Transverse colon (tissue), 4 donors: ENCODE measurements at places on chromosomes 6 and 20. TPM values are rescaled to one million over a fixed set of nuclear protein-coding genes. Genes with fewer than 3 reads are reported as not detected.

The ALDH5A1 gene
- total RNA-seq = 7.4 TPM

The VGLL2 gene
- total RNA-seq = not detected

The RBBP8NL gene
- 9.4 TPM for total RNA-seq

The NOX3 gene
- total RNA-seq = not detected

The SLC16A10 gene
- 3.2 TPM for total RNA-seq

The COL12A1 gene
- 45.1 TPM for total RNA-seq

The IMPG1 gene
- not detected for total RNA-seq

The MLIP gene
- not detected for total RNA-seq

The ZBTB22 gene
- total RNA-seq = 21.0 TPM

The FABP7 gene
- 0.55 TPM for total RNA-seq

The EPB41L2 gene
- 45.3 TPM for total RNA-seq

The VWA7 gene
- 7.6 TPM for total RNA-seq

The SEMG2 gene
- total RNA-seq = not detected

The DZANK1 gene
- 1.9 TPM for total RNA-seq

The SLC26A8 gene
- total RNA-seq = not detected

The TENT5A gene
- total RNA-seq = 30.3 TPM

The ESR1 gene
- total RNA-seq = 0.37 TPM

The RSPH9 gene
- not detected for total RNA-seq

The OXT gene
- total RNA-seq = not detected

The FERMT1 gene
- 30.2 TPM for total RNA-seq

The CRISP1 gene
- not detected for total RNA-seq

The CLVS2 gene
- total RNA-seq = not detected

The PTCRA gene
- not detected for total RNA-seq

The PROKR2 gene
- not detected for total RNA-seq

The GSTA2 gene
- total RNA-seq = 1.00 TPM
